ENCODE measurements at places on chromosomes 13 and 19. TPM values are rescaled to one million over a fixed set of nuclear protein-coding genes. Genes with fewer than 3 reads are reported as not detected.

Gene CGB1
- total RNA-seq: not detected

DNA sequence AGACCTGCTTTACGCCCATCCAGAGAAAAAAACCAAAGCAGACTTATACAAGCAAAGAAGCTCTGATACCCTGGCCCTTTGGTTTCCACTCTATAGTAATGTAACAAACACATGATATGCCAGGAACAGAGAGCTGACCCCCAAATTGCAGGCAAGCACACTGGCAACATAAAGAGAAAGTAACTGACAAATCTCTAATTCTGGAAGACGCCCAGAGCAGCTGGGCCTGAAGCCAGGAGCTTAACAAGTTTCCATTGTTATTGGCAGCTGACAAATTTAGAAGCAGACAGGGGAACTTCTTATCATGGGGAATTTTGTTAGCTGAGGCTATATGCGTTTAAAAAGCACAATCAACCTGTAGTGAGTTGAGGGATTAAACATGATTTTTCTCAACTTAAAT is 158.0 kb downstream of the DLEU7 start:
- DNase-seq: peak; percentile 89

DNA sequence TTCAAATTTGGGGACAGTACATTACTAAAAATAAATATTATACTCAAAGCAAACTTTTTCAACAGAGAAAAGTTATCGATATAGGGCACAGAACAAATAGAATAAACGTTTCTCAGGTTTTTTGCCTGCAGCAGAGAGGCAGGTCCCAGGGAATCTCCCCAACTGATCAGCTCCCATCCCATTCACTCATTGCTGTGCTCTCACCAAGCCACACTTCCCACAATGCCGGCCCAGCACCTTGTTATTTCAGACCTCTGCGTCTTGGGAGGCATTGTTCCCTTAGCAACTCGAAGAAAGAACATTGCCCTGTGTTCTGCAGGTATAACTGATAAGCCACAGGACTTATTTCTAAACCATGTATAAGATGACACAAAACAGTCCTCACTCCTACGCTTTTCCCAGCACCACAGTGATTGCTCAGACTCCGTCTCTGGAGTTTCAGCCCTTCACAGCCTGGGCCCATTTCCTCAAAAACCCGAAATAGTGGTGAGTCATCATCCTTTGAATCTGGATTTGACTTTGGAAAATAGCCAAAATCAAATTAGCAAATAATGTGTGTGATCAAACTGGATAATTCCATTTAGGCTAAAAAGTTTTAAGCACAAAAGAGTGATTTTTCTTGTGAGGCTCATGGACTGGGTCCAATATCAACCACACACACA is 100.4 kb downstream of the DCLK1 start:
- DNase-seq: peak; percentile 39

GRCh38 chr19:4301590-4302242 is 473 bp downstream of the TMIGD2 start:
- no peak for DNase-seq

DNA sequence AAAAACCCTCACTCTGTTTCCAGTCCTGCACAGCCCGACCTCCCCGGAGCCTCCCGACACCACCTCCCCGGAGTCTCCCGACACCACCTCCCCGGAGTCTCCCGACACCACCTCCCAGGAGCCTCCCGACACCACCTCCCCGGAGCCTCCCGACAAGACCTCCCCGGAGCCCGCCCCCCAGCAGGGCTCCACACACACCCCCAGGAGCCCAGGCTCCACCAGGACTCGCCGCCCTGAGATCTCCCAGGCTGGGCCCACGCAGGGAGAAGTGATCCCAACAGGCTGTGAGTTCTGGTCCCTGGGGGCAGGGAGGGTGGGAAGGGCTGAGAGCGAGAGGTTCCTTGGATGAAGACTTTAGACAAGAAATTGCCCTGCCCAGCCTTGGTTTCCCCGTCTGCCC is 5.4 kb downstream of the MADCAM1 start:
- no peak for DNase-seq

Gene FGF22
- not detected for total RNA-seq

DNA sequence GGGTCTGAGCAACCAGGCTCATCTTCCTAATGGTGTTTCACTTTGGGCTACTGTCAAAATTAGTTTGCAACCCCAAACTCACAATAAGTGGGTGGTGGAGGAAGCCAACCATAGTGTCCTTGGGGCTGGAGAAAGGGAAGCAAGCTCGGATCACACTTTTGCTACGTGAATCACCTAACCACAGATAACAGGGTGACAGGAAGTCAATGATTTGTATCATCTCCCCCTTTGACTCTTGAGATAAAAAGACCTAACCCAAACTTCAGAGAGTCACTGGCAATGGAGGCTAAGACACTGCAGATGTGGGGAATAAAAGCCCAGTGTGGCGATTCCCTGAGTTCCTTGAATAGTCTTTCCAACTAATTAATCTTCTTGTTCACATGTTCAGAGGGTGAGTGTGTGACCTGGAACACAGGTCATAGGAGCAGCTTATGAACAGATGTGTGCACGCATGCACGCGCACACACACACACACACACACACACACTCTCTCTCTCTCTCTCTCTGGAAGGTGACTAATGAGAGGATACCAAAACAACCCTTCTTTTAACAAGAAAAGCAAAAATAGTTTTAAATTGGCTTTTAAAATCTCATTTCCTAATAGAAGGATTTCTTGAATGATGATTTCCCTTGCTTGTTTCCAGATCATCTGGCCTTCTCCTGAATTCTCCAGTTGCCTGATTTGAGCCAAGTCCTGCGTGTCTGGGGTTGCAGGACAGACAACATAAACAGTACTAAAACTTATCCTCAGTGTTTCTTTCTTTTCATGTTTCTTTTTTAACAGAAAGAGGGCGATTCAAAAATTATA is 21.2 kb upstream of the DOCK9 start:
- DNase-seq: peak; percentile 48

Gene ZNF227
- 20.0 TPM for total RNA-seq

GRCh38 chr19:35757749-35758608 is at the start of gene PROSER3:
PROSER3 (plus strand) TSS chr19:35758176; CDS start chr19:35758216, 40 bp downstream.
- DNase-seq: peak; percentile 99

DNA sequence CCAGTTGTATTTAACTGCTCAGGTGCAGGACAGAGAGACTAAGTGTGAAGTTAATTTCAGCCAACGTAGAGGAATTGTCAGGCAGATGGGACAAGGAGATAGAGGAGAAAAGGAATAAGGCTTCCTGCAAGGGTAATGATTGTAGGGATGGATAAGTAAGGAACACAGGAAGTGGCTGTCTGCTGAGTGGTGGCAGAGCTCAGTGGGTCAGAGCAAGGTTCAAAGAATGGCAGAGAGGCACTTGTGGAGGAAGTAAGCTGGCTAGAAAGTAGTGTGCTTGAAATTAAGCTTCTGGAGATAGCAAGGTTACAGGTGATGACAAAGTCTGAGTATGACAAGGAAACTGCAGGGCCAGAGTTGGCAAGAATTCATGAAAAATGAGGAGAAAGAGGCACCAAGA is 47.9 kb downstream of the USPL1 start:
- DNase-seq: no peak

DNA sequence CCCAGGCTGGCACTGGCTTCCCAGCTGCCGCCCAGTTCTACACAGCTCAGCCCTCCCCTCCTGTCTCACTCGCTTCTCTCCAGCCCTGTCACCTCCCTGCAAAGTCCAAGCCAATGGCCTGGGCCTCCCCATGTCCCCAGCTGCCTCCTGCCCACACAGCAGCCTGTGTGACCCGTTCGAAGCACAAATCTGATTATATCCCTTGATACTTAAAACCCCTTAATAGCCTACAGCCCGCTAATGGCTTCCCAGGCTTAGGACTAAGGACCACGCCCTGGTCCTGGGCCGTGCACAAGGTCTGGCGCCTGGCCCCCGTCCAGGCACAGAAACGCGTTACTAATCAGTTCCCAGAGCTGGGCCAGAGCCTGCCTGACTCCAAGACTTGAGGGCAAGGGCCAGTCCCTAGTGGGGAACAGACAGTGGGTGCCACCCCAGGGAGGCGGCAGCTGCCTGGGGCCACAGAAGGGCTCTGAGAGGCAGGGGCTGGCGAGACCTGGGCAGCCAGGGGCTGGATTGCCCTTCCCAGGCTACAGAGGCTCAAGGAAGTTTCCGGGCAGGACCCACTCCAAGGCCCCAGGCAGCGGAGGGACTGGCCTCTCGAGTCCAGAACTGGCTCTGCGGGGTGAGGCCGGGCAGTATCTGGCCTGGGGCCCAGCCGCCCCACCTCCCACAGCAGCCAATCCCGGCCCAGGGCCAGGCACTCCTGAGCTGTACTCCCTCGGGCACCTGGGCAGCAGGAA is 10.4 kb downstream of the XAB2 start:
- DNase-seq: no peak

GRCh38 chr13:48400090-48400694 is 12.7 kb downstream of the LPAR6 start:
- peak; percentile 23 for DNase-seq

Gene ZNF100
- total RNA-seq: 7.3 TPM

- no peak for DNase-seq
Observed at GRCh38 chr13:73873940-73874830, 260.0 kb downstream of the KLF12 start.

Gene BAX
- total RNA-seq: 134 TPM

GRCh38 chr13:101985321-101985720 is 416.5 kb downstream of the FGF14 start:
- no peak for DNase-seq

Gene ZNF578
- total RNA-seq: 2.9 TPM

Gene PDX1
- not detected for total RNA-seq

Gene WTIP
- total RNA-seq: 49.5 TPM

Gene MCEMP1
- total RNA-seq: not detected

DNA sequence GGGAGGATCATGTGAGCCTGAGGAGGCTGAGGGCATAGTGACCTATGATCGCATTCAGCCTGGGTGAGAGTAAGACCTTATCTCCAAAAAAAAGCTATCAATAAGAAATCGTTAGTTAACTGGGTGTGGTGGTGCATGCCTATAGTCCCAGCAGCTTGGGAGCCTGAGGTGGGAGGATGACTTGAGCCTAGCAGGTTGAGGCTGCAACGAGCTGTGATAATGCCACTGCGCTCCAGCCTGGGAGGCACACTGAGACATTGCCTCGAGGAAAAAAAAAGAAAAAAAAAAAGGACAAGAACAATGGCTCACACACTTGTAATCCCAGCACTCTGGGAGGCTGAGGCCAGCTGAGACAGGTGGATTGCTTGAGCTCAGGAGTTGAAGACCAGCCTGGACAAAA is 16.2 kb downstream of the PSPC1 start:
- DNase-seq: peak; percentile 10

DNA sequence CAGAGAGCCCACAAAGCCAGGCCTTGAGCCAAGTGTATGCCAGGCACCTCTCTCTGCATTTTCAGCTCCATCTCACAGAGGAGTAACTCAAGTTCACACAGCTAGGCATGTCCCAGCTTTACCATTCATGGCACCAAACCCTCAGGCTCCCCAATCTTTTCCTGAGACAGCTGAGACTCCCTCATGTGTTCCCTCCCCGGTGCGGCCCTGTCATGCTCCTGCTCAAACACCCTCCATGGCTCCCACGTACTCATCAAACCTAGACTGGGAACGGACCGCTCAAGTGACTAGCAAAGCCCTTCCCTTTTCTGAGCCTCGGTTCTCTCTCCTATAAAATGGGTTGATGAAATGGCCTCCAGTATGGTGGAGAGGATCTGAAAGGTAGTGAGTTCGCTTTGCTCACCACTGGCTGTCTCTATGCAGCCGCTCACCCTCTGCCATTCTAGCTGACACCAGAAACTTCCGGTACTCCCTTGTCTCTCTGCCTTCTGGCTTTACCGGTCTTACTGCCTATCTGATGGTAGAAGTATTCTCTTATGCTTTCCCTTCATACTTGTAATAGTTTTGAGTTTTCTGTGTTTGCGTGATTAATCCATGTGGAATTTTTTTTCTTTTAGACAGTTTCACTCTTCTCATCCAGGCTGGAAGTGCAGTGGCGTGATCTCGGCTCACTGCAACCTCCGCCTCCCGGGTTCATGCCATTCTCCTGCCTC is 7.8 kb upstream of the SLC44A2 start:
- no peak for DNase-seq

Gene CDX2
- total RNA-seq: not detected

- peak; percentile 16 for DNase-seq
Observed at GRCh38 chr13:37701972-37702371, 103.4 kb upstream of the POSTN start.

DNA sequence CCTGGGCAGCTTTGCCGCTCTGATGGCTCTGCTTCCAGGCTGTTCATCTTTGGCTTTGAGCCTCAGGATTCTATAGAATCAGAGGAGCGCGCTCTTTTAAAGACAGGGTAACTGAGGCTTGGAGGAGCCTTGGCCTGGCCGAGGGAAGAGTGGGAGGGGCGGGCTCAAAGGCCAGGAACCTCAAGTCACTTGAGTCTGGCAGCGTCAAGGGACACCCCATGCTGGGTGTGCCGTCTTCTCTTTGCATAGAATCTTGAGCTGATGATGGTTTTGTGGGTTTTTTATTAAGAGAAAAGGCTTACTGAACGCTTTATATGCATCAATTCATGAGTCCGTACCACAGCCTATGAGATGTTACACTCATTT is 1.1 kb downstream of the PGLS start:
- DNase-seq: no peak

DNA sequence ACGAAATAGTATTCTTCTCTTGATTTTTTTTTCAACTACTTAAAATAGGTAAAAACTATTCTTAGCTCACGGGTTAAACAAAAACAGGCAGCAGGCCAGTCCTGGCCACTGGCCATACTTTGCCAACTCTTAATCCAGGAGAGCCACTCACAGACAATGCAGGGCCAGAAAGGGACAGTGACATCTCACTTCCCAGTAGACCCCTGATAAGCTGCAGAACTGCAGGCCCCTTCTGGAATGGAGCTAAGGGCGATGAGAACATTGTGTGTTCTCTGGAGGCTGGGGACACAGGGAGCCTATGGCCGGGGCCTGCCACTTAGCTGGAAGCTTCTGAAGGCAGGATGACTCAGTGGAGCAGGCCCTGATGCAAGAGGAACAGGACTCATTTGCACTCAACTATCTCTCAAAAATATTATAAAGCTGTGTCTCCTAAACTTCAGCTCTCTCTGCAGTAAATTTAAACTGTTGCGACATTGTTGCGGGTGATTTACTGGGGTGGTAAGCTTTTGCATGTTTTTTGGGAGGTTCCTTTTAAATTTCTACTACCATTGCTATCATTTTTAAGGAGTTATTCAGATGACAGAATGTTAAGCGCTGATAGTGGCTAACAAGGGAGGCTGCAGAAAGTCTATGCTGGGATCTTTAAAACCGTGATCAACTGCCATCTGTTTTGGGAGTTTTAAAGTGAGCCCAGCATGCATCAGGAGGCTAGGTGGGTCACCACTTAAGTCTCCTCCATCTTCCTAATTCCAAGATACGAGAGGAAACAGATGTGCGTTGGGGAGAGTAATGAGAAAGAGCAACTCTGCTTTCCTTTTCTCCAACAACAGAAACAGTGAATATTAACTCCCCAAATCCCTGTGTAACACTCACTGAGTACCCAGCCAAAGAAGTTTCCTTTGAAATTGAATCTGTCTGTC is 33.2 kb upstream of the KATNAL1 start:
- no peak for DNase-seq

DNA sequence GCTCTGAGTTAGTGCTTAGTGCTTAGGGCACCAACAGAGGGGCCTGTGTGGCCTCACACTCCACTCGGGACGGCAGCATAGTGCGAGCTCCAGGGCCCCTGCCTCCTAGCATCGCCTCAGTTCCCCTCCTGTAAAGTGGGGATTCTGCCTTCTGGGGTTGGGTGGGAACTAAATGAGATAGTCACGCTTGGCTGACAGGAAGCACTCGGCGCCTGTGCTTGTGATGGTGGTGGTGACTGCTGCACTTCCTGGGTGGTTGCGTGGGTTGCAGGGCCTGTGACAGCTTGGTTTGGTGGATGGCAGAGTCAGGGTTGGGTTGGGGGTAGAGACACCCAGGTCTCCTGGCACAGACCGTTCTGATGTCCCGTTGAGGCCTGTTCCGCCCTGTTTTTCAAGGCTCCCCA is 7.7 kb downstream of the PLEKHF1 start:
- no peak for DNase-seq

Gene SPART
- total RNA-seq: 63.6 TPM

- peak; percentile 82 for DNase-seq
Observed at GRCh38 chr13:77507931-77508776, 27.4 kb upstream of the SCEL start.

Measured in dermis blood vessel endothelial cell (primary cell).